ENCODE measurements at places on chromosomes 11 and 22.
A peak's percentile ranks its signal among the peaks of the same experiment; 100 is the strongest.

GRCh38 chr22:38220653-38221386, 19.0 kb downstream of the MAFF start:
- no peak for DNase-seq

- no peak for DNase-seq
These were observed 18.4 kb upstream of the SMIM38 start for GRCh38 chr11:69137151-69137844.

DNA sequence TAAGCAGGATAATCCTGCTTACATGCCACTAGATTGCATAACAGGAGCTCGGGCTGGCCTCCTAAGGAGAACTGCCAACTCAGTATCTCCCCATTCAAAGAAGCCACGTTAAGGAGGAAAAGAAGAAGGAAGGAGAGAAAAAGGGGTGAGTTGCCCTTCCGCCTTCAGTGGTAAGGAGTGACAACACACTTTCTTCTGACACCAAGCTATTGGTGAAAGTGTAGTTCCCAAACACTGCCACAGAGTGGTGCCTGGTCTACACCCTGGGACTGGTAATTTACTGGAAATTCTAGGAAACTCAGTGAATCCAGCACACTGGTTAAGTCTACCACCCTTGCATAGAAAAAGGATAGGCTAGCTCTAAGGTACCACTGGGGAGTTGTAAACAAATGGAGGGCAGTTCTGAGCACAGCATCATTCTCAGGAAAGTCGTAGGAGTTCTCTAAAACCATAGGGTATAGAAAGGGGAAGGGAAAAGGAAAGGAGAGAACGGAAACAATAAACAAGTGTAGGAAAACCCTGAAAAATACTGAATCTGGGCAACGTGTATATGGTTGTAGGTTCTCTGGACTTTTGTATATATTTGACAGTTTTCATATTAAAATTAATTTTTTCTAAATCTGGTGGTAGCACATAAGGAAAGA, 58.2 kb downstream of the RRAS2 start:
- DNase-seq: peak; percentile 60

GRCh38 chr11:23723861-23724260, 773.0 kb upstream of the LUZP2 start:
- DNase-seq: no peak

GRCh38 chr11:77193911-77194830, 66.1 kb downstream of the MYO7A start:
- no peak for DNase-seq

DNA sequence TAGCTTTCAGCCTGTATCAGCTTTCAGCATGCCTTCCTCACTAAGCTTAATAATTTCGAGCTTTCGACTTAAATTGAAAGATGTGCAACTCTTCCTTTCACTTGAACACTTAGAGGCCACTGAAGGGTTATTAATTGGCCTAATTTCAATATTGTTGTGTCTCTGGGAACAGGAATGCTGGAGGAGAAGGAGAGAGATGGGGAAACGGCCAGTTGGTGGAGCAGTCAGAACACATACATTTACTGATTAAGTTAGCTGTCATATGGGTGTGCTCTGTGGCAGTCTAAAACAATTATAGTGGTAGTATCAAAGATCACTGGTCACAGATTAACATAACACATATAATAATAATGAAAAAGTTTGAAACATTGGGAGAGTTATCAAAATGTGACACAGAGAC, 106.2 kb downstream of the LRRC32 start:
- DNase-seq: no peak

All from NCI-H1694 treated with DMSO at 0.1 percent for 48 hours (cell line).